NCI-H2171 (cell line): ENCODE measurements at places on chromosomes 7 and 10.
A peak's percentile ranks its signal among the peaks of the same experiment; 100 is the strongest.

- peak; percentile 27 for DNase-seq
These were observed 144.7 kb downstream of the TRIL start for GRCh38 chr7:28813243-28813962.

DNA sequence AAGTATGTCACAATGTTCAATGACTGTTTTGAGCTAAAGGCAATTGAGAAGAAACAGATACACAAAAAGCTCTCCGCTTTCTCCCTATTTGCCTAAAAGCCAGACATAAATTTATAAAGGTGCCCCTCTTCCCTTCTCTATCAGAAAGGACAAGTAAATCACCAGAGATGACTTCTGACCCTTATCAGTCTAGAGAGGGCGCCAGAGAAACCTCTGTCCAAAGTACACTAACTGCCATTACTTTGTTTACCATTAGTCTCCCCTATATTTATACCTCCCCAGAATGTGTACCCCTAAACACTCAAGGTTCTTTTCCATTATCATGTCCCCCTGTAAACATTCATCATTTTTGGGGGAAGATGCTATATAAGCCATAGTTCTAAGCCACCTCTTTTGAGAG, 49.3 kb downstream of the TPK1 start:
- DNase-seq = no peak

DNA sequence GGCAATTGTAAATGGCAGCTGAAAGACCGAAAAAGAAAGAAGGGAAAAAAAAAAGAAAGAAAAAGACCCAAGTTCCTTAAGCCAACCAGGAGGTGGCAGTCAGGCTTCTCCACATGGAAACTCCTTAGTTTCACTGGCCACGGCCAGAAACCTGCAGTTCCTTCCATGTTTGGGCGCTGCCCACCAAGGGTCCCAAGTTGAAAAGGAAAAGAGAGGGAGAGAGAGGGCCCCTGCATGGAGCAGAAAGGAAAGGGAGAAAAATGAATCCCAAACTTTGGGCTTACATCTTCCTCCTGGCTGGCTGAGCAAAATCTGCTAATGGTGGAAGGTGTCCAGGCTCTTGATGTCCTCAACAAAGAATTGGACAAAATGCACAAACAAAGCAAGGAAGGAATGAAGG, 31.8 kb upstream of the ABCA13 start:
- DNase-seq = no peak

GRCh38 chr7:54546081-54546985, 4.2 kb downstream of the VSTM2A start:
- DNase-seq = no peak

DNA sequence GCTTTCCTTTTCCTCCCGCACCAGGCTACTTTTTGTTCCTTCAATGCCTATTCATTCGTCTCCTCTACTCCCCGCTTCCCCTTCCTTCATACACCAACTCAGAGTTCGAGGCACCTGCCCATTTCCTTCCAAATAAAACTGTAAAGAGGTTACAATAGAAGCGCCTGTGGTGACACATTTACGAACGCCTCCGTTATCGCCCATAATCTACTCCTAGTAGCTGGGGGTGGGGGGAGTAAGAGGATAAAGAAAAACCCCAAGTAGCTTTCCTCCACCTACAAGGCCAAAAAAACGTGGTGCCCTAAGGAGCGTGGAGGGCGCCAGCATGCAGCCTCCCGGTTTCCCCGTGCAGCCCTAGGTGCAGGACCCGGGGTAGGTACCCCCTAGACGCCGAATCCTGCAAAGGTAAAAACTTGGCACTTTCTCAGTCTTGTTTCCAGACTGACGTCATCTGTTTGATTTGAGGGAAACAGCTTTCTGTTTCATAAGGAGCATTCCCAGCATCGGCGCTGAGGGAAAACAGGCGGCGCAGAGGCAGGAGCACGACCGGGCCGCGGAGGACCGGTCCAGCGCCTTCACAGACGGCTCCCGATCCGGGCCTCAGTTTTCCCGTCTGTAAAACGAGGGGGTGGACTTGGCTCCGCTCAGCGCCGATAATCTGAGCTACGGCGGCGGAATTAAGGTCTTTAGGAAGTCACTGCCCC, 922 bp downstream of the PPA1 start:
- DNase-seq = peak; percentile 5

DNA sequence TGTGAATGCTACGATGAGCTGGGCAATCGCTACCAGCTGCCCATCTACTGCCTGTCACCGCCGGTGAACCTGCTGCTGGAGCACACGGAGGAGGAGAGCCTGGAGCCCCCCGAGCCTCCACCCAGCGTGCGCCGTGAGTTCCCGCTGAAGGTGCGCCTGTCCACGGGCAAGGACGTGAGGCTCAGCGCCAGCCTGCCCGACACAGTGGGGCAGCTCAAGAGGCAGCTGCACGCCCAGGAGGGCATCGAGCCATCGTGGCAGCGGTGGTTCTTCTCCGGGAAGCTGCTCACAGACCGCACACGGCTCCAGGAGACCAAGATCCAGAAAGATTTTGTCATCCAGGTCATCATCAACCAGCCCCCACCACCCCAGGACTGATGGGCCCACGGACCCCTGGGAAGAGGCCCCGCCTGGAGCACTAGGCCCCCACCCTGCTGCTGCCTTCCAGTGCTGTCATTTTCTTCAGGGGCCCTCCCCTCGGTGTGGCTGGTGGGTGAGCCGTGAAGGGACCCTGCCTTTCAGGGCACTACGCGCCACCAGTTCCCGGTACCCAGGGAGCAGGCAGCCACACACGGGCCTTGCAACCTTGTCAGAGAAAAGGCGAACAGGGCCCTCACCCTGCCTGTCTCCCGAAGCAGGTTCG, 2.3 kb upstream of the ANKRD2 start:
- DNase-seq = no peak
